ENCODE measurements at places on chromosomes 12 and 14.

GRCh38 chr12:119292893-119293630, 41.5 kb upstream of the CCDC60 start:
- no peak for DNase-seq

DNA sequence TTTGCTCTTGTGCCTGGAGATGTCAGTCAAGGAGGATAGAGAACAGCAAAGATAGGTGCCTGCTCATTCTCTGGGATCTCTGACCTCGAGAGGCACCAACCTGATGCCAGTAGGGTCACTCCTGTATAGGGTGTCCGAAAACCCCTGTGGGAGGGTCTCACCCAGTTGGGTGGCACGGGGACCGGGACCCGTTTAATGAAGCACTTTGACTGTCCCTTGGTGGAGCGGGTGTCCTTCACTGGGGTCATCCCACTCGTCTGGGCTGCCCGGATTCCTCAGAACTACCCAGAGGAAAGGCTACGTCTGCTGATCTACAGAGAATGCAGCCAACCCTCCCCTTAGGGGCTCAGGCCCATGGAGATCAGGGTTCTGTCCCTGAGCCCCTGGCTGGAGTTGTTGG, 157.6 kb downstream of the CAPZA3 start:
- DNase-seq, result no peak

GRCh38 chr14:104686624-104687517, 2.5 kb upstream of the INF2 start:
- no peak for DNase-seq

DNA sequence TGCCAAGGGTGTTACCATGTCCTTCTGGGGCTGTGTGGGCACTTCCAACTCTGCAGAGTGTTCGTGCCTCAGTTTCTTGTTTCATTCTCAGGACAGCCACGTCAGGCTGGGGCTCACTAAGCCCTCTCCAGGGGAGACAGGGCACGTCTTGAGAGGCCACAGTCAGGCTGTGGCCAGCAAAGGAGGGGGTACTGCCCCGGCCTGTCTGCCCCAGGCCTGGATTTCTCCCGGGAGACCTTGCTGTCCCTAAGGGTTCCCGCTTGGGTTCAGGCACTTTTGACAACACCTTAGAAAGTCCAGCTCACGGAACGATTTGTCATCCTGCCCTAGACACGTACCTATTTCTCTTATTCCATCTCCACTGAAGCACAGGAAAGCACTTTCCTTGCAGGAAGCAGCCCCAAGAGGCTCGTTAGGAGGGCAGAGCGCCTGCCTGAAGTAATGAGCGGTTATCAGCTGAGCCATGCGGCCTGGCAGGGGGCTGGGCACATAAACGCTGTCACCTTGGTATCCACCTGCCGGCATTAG, 290.4 kb upstream of the RTL1 start:
- DNase-seq, result no peak

DNA sequence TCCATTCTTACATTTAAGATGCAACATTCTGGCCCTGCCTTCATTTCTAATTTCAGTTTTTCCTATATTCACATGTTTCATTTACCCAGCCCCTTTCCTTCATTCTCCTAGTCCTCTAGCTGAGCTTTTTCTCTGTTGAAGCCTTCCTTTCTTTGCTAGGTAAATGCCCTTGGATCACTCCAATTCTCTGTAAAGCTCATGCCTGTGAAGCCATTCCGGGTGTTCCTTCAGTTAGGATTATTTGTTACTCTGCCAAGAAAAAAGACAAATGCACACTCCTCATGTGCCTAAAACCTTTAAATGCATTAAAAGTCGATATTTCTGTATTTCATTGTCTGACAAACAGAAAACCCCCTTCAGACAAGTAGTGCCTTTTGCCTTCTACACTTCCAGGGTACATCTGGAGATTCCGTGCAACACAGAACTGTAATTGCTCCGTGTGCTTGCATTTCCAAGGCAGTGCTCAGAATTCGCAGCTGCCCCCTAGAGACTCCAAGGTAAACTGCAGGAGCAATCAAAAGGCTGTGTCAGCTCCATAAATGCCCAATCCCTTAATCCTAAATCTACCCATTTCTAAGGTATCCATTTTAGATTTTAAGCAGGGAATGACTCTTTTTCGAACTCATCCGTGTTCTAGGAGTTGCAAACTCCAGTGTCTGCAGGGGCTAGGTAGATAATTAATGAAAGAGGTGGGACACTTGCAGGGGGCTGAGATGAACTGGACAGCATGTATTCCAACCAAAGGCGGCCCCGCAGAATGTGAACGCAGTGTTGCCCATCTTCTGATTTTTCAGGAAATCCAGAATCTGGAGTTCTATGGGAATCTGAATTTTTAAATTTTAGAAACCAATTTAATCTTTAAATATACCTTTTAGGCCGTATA, 320.2 kb downstream of the GRIN2B start:
- DNase-seq, result no peak

- DNase-seq, result no peak
Measured at GRCh38 chr12:101064721-101065120, 145.3 kb downstream of the SLC5A8 start.
